HAP-1 (cell line): ENCODE measurements at places on chromosomes 3 and 15.

GRCh38 chr3:42072831-42073301, 18.3 kb upstream of the TRAK1 start:
- DNase-seq, result no peak

- no peak for DNase-seq
Observed at GRCh38 chr3:117005274-117005673, 295.7 kb downstream of the TUSC7 start.

- DNase-seq, result peak; percentile 49
Observed at GRCh38 chr3:190811775-190812480, 50.6 kb downstream of the GMNC start.

DNA sequence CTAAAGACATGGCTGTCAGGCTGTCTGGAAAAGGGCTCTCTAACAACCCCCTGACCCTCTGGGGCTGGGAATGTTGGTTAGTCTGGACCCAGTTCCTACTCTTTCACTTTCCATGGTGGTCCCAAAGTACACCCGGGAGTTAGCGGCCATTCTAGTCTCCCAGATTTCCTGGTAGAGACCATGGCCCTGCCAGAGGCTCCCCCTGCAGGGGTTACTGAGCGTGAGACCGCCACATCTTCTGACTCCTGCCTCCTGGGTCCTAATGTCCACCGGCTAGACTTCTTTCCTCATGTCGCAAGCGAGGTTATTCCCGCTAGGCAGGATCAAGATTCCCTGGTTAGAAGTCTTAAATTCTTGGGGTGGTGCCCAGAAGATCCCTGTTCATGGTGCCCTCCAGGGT, 540.0 kb upstream of the ROBO1 start:
- no peak for DNase-seq

GRCh38 chr15:37253877-37254276, 153.5 kb upstream of the MEIS2 start:
- DNase-seq, result no peak

DNA sequence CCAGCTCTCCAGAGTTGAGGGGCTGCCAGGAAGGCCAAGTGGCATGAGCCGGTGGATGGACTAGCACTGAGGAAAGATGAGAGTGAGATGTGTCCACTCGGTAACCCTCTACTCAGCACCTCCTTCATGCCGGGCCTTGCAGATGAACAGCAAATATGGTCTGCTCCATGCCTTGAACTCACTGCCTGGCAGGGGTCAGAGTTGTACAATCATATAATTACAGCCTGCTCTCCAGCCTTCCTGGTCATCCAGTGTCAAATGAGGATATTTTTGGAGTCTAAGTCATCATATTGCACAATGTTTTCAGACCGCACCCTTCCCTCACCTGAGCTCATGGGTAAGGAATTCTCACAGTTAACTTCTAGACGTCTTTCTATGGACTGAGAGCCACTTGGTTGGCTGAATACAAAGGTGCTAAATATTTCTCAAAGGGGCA, 4.9 kb downstream of the MGLL start:
- no peak for DNase-seq

DNA sequence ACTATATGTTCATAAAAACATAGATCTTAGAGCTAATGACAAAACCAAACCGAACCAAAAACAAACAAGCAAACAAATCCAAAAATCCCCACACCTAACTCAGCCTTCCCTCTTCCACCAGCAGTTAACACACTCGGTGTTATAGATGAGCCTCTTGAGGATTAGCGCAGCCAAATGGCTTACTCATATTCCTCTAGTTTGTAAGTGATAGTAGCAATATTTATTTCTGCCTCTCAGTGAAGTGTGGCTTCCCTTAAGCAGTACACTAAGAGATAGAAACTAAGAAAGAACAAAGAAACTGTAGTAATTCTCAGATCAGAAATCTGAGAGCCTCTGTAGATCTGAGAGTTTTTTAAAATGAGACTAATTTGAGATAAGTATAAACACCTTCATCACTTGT, 2.4 kb upstream of the NCEH1 start:
- DNase-seq, result no peak

DNA sequence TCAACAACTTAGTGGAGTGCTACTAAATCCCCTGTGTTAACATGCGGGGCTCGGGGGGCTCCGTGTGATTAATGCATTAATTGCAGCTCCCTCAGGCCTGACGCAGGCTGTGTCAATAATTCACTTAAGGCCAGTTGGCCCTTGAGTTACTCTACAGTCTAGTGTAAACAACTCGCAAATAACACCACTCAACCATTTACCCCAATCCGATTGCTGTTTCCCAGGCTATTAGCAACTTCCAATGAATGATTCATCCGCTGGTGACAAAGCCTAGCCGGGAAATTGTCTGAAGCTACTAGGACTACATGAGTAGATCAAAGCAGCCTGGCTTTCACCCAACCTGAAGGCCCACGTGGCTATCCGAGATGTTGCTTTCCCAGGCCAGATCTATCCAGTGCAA, 121.3 kb upstream of the SOX14 start:
- DNase-seq, result no peak

GRCh38 chr3:135263331-135263730, 468.3 kb downstream of the EPHB1 start:
- DNase-seq, result no peak

DNA sequence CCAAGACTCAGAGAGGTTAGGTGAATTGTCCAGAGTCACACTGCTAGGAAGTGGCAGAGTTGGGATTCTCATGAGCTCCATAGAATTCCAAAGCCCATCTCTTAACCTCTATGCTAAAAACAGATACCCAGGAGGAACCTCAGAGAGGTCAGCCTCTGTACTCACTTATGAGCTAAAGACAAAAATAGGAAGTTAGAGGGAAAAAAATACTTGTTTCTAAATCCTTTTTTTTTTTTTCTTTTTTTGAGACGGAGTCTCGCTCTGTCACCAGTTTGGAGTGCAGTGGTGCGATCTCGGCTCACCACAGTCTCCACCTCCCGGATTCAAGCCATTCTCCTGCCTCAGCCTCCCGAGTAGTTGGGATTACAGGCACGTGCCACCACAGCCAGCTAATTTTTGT, 31.4 kb downstream of the FSD2 start:
- DNase-seq, result no peak

DNA sequence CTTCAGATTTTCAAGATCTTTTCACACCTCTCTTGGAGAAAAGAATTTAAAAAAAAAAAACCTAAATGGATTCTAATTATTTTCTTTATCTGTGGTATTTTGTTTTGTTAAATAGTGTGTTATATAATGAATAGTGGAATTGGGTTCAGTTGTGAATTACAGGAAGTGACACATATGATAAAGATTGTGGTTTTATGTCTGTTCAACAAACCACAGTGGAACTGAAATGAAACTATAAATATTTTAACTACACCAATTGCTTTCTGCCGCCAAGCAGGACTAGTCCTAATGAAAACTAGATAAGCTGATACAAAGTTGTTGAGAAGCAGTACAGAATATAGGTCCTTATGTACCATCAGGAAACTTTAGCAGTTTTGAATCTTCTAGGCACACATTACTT, 121.6 kb downstream of the UBE2E2 start:
- DNase-seq, result no peak

- DNase-seq, result no peak
Observed at GRCh38 chr15:61050844-61051568, 178.1 kb downstream of the RORA start.

DNA sequence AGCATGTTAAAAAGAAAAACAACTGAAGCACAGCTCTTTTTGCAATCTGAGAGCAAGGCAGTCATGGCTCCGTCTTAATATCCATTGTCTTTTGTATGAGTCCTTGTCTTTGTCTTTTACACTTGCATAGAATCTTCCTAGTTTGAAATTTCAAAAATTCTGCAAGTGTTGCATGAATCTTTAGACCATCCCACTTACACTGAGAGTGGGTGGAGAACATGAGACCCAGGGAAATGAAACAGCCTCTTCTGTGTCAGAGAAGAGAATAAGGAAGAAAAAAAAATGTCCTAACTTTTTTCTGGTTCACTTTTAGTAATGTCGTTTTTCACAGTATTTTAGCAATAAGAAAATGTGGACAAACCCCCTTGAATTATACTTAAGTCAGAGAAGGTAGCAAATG, 12.1 kb upstream of the DCLK3 start:
- no peak for DNase-seq

GRCh38 chr15:40481341-40482074, 10.7 kb downstream of the CHST14 start:
- peak; percentile 74 for DNase-seq

GRCh38 chr3:50269977-50270413, 1.0 kb downstream of the SEMA3B start:
- no peak for DNase-seq

DNA sequence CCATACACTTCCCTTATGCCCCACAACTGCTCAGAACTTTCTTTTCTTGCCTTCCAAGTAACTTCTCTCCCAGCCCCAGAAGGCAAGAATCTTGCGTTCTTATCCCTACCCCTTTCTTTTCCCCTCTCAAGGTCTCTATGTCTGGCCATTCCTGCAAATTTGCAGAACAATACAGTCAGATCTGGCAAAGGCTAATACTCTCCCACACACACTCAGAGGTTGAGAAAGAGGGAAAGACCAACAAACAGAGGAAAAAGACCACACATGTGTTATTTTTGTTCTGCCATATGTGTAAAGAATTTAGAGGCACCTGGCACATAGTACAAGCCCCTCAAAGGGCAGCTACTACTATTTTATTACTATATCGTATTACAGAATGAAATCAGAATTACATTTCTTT, 25.7 kb downstream of the GJD2 start:
- no peak for DNase-seq

GRCh38 chr15:22808240-22808639, 21.8 kb downstream of the NIPA1 start:
- DNase-seq, result no peak

DNA sequence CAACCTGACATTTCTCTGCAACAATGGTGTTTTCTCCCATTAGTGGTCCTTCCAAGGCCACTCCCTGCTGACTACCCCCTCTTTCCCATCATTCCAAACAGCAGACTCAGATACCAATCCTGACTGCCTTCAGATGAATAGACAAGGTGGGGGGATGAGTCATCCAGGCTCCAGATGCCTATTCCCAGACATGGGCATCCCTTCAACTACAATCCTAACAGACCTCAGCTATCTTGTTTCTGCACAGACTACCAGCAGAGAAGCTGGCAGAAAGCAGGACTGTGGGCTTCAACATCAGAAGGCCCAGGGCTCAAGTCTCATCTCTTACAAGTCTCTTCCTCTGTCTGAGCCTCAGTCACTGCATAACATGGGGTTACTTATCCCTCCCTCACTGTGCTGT, 2.2 kb downstream of the RBP1 start:
- no peak for DNase-seq

DNA sequence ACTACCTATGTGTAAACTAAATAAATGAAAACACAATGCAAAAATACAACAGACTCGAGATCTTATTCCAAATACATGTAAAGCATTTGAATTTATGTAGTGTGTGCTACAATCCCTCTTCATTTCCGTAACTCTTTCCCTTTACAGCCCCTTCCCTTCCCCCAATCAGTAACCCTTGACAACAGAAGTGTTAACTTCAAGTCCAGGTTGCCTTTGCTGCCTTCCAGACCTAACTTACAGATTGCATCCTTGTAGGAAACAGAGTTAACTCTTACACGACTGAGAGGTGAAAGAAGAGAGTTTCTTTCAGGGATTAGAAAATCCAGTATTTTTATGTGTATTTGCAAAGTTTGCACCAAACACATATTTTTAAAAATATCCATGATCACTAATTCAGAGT, 1.4 kb upstream of the ROBO1 start:
- no peak for DNase-seq

GRCh38 chr3:104556372-104557078, 810.2 kb upstream of the ALCAM start:
- no peak for DNase-seq

DNA sequence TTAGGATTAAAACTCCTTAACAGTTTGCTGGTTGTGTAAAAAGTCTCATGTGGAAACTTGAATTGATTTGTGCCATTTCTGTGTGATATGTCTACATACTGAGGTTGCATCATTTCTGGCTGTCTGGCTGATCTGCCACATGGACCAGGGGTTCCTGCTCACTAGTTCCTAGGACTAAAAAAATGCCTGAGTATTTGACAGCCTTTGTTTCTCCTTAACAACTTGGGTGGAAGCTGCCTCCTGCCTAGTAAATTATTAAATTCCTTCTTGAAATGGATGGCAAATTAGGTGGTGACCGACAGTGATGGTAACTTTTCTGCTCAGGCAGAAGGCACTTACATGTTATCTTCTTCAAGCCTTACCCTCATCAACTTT, 226.9 kb upstream of the MRPL3 start:
- no peak for DNase-seq

DNA sequence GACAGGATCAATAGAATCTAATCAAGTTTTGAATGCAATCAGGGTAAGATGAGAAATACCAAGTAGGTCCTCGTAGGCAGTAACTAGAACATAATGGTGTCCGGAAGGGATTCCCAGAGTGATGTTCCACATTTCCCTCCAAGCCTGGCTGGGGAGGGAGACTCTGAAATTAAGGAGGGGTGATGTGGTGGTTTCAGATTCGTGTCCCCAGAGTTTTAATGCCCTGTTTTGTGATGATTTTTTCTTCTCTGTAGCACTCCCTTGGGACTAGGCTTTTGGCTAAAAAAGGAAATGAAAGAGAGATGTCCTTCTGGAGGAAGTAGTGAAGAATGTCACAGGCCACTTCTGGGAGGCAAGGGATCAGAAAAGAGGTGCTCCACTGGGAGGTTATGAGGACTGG, 108.3 kb upstream of the CACNA2D3 start:
- no peak for DNase-seq

DNA sequence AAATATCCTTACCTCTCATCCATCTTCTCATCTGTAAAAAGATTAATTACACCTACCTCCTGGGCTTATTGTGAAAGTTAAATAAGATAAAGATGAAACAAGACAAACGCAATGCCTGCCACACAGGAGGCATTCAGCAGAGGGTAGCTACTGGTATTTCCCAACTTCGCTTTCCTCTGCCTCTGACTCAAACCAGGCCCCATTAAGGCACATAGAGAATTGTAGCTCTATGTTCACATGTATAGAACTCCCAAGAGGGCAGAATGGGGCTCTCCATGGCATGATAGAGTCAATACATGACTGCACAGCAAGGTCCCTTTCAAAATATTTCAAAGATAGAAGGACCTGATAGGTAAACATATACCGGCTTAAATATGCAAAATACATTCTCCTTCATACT, 1.4 kb downstream of the LYSMD2 start:
- no peak for DNase-seq

GRCh38 chr15:80068578-80068977, 9.1 kb downstream of the ZFAND6 start:
- DNase-seq, result peak; percentile 76

DNA sequence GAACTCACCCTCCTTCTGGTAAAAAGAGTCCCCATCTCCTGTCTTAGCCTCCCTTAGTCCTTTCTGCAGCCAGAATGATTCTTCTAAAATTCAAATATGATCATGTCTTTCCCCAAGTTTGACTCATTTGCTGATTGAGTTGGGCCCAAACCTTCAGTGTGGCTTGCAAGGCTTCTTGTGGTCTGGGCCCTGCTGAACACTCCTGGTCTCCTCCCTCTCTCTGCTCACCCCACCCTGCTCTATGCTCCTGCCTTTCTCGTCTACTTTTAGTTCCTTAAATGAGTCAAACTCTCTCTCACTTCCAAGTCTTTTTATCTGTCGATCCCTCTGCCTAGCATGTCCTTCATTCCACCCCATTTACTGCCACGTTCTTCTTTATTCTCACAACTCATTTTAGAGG, 72.6 kb downstream of the CCR1 start:
- DNase-seq, result no peak
